ENCODE measurements at places on chromosomes 12 and 14.

DNA sequence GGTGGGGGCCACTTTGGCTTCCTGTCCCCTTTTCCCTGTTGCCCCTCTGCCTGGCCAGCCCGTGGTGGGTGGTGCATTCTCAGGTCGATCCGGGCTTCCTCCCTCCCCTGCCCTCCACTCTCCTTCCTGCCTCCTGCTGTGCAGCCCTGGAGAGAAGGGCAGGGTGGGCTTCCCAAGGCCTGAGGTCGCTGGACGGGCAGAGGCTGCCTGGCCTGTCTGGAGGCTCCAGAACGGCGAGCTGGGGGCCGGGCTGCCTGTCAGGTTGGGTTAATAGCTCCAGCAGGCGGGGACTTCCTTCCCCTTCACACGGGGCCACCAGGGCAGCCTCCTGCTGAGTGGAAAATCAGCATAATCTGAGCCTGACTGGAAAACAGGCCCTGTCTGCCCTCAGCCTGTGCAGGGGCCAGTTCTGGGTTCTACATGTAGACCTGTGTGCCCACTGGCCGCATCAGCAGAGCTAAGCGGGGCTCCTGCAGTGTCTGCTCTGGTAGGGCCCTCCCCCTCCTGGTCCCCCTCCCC lies 11.3 kb downstream of the KIF26A start:
- DNase-seq, result no peak

GRCh38 chr12:49094160-49094974 lies at the start of gene DHH:
Gene DHH (minus strand): TSS chr12:49094801. CDS start chr12:49094512, 289 bp downstream.
- no peak for DNase-seq

DNA sequence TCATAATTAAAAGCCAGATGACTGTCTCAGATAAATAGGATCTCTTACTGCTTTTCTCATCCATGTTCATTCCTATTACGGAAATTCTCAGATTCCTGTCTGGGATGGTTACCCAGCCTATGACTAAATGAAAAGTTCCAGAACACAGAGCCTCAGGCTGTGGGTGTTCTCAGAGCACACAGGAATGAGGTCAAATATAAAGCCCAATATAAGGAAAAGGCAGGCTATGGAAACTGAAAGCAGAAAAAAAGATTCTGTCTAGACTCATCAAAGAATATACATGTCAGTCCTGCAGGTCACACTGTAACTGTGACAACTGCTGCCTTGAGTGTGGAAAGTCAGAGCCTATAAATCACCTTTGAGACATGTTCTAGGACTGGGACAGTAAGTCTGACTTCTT lies 64.3 kb downstream of the DCAF5 start:
- DNase-seq, result no peak

GRCh38 chr12:121794534-121795033 lies 1.1 kb upstream of the RHOF start:
- DNase-seq, result peak; percentile 62
